ENCODE measurements at places on chromosomes 2 and 18.

GRCh38 chr18:23021623-23022022 lies 88.5 kb downstream of the RBBP8 start:
- DNase-seq: no peak

- no peak for DNase-seq
Observed at GRCh38 chr18:49023271-49023937, 72.6 kb upstream of the SMAD7 start.

DNA sequence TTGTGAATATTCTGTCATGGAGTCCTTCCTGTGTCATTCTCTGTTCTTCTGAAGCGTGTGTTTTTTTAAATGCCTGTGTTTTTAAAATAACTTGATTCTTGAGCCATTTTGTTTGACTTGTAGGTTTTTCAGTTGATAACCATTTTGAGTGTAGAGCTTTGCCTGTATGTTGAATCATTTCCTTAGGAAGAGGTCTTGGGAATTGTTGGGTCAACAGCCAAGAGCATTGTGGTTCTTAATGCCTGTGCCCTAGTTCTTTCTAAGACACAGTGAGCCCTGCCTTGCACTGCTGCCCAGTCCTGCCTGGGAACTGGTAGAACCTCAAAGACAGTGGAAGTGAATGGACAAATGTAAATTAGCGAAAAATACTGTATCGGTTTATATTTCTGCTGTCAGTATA lies 25.9 kb downstream of the RAB12 start:
- no peak for DNase-seq

GRCh38 chr2:152743002-152743401 lies 24.6 kb downstream of the ARL6IP6 start:
- DNase-seq: no peak

Measured in stimulated activated CD8-positive, alpha-beta memory T cell treated with anti-CD3 and anti-CD28 coated beads, Interleukin-15, amount 100 ng/mL, for 4 hours (primary cell).